Hepatocyte (in vitro differentiated cells): ENCODE measurements at places on chromosomes 5 and 9. TPM values are rescaled to one million over a fixed set of nuclear protein-coding genes. Genes with fewer than 3 reads are reported as not detected.

Gene IL5
- not detected in 2 replicates for total RNA-seq

Gene ADAMTSL1
- 18.2 and 24.0 TPM in 2 replicates for total RNA-seq

Gene PCDHB13
- 1.9 and 2.0 TPM in 2 replicates for total RNA-seq

Gene KCTD16
- total RNA-seq = 2.3 and 3.4 TPM in 2 replicates

Gene ERAP2
- 0.56 and 0.87 TPM in 2 replicates for total RNA-seq

Gene KLF9
- 29.4 and 31.9 TPM in 2 replicates for total RNA-seq

Gene NEUROG1
- total RNA-seq = not detected in 2 replicates

Gene CNTNAP3
- 0.44 and 1.00 TPM in 2 replicates for total RNA-seq

- no peak for DNase-seq
Measured at GRCh38 chr5:17160756-17161040, 56.7 kb upstream of the BASP1 start.

DNA sequence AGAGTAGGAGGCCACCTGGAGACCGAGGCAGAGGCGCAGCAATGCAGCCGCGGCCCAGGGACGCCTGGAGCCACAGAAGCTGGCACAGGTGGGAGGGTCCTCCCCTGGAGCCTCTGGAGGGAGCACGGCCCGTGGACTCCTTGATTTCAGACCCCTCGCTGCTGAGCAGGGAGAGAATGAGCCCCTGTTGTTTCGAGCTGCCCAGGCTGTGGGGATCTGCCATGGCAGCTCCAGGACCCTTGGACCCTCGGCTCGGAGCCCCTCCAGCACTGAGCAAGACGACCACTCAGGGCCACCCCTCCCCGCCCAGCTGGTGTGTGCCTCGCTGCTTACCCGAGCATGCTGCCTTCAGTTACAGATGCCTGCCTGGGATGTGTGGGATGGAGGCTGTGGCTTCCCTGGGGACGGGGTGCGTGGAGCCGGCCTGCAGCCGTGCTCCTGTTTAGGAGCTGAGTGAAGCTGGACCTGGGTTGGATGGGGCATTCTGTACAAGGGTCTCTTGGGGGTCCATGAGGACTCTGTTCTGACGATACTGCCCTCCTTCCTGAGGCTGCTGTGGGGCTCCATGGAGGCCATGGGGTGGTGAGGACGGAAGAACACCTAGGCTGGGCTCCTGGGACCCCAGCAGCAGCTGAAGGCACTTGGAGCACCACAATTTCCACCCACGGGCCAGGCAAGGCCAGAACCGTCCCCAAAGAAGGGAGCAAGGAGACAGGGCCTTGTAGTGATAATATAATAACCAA is 115.1 kb upstream of the LPCAT1 start:
- DNase-seq = no peak

GRCh38 chr9:123718188-123718587 is 211.7 kb downstream of the DENND1A start:
- DNase-seq = no peak

DNA sequence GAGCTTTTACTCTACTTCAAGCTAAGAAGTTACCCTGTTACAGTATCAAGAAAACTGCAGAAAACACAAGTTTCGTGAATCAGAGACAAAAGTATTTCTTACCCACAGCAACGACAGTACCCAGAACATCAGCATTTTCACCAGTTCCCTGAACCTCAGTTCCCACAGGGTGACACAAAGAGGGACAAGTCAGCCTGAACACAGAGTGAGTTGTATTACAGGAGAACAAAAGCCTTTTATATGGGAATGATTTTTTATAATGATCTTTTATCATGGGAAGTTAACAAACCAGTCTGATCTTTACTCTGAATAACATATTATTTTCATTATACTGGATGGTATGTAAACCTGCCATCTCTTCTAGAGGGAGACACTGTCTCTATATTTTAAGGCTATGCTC is 139.0 kb upstream of the ITGA1 start:
- no peak for DNase-seq

GRCh38 chr9:127886401-127886972 is 9.0 kb upstream of the AK1 start:
- DNase-seq = no peak

DNA sequence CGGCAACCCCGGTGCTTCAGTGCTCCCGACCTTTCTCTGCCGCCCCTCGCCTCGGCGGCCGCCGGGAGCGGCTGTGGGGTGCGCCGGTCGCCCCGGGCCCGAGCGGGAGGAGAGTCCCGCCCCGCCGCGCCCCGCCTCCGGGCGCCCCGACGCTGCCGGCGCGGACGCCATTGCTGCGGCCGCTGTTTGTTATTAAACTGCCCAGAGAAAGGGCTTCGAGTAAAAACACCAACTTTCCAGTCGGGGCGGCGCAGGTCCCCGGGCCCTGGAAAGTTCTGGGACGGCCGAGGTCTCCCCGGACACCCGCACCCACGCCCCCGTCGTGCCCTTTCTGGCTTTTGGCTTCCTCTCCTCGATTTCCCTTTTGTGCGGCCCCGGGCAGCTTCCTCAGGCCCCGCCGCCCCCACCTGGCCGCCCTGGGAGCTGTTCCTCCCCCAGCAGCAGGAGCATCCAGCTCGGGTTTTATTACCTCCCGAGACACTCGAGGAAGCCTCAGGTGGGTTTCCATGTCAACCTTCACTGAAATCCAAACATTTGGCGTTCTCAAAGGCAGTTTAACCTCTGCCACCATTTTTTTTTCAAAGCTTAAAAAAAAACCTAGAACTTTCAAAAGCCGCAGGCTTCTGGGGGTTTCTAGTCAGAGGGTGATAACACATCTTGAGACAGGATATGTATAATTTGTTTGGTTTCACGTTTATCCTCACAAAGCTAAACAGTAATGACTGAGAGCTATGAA is 334.4 kb downstream of the CWC27 start:
- peak; percentile 67 for DNase-seq

- no peak for DNase-seq
Measured at GRCh38 chr9:108852079-108852478, 3.7 kb downstream of the ACTL7B start.

DNA sequence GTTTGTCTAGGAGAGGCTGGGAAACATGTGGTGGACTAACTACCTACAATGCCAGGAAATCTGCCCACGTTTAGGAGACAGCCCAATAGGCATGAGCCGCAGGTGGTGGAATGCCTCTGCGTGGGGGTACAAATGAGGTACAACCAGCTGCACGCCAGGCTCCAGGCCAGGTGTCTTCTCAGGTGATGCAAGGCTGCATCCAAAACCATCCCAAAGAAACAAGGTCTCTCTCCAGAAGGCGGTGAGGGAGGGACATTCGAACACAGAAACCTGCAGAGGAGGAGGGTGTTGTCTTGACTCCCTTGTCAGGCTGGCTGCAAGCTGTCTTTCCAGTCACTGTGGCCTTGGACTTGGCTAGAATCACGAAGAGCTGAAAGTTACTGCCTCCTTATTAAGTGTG is 11.6 kb downstream of the ANKH start:
- no peak for DNase-seq

DNA sequence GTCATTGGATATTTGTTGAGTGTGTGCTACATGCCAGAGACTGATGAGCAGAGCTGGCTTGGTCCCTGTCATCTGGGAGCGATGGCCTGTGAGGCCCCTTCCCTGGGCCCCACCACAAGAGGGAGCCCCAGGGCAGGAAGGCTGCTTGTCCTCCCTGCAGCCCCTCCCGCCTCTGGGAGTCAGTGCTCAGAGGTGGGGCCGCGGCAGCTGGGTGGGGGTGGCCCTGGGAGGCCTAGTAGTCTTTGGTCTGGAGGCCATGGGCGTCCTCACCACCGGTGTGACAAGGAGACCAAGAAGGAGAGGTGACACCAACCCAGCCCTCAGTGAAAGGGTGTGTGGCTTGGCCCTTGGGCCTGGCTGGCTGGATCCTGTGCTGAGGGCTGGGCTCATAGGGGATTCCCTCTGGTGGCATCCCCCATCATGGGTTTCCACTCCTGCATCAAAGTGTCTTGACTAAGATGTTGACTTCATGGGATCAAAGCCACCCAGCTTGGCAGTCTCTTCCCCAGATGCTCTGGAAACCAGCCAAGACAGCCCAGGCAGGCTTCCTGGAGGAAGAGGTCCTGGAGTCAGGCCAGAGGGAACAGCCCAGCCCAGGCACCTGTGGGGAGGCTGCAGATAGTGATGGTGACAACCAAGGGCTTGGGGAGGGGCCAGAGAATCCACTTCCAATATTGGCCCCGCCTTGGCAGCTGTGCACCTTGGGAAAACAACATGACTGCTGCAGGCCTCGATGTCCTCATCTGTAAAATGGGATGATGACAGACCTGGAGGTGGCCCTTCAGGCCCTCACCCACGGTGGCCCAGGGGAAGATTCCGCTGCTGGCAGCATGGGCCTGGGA is 166.7 kb downstream of the GAPVD1 start:
- no peak for DNase-seq

- DNase-seq = peak; percentile 50
Measured at GRCh38 chr9:127424676-127424999, 456 bp downstream of the ZNF79 start.

GRCh38 chr5:68740226-68740910 is 353.4 kb upstream of the SLC30A5 start:
- no peak for DNase-seq

DNA sequence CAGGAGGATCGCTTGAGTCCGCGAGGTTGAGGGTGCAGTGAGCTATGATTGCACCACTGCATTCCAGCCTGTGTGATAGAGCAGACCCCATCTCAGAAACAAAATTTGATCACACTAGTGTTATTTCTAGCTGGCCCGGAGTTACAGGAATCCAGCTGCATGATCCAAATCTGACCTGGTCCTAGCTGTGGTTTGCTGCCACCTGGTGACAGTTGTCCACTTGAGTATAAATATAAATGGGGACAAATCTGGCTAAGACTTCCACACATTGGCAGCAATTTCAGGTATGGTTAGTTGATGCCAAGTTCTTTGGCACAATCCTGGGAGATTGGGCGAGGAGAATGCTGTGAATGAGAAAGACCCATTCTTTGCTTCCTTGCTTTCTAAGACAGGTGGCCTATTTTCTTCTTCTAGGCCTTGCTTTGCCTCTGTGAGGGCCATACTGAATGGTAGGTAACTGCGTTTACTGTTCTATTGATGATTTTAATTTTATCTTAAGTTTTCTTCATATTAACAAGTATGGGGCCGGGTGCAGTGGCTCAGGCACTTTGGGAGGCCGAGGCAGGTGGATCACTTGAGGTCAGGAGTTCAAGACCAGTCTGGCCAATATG is 35.4 kb downstream of the UBE2R2 start:
- DNase-seq = peak; percentile 61

- no peak for DNase-seq
Measured at GRCh38 chr9:110033869-110034268, 174.1 kb downstream of the C9orf152 start.

DNA sequence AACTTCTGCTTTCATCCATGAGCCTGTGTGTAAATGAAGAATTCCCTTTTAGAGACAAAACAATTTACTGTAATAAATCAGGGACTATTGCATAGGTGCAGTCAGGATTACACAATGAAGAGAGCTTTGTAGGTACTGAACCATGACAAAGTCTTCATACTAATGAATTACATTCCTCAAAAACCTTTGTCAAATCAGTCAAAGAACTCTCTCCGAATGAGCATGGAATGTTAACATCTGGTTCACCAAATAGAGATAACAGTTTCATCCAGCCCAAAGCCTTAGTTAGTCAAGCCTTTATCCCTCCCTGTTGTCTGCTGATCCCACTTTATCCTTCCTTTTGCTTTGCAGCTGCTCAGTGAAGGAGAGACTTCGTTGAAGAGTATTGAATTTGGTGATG is 62.9 kb upstream of the DMRTA1 start:
- DNase-seq = no peak

DNA sequence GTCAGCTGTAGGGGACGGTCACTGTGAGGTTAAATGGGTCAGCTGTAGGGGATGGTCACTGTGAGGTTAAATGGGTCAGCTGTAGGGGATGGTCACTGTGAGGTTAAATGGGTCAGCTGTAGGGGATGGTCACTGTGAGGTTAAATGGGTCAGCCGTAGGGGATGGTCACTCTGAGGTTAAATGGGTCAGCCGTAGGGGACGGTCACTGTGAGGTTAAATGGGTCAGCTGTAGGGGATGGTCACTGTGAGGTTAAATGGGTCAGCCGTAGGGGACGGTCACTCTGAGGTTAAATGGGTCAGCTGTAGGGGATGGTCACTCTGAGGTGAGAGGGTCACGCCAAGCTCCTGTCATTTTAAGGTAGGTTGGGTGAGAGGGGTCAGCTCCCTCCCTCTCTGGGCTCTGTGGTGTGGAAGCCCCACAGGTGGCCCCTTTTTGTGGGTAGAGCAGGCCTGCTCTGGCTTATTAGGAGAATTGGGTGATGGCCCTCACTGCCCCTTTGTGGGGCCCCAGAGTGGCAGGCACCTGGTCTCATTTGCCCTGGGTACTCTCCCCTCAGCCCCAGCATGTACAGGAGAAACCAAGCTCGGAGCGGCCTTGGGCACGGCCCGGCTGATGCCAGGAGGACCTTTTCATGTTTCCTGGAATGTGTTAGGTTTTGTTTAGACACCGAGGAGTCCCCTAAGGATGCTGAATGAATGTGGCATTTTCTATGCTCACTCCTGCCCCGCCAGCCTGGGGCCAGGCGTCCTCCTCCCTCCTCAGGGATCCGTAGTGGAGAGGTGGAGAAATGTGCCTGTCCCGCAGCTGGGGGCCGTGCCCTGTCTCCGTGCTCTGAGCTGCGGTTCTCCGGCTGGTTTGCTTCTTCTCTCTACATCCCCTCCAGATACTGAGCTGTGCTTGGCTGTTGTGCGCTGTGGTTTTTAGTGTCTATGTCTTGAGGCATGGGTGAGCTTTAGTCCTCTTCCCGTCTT is 31.4 kb downstream of the AHRR start:
- peak; percentile 3 for DNase-seq

DNA sequence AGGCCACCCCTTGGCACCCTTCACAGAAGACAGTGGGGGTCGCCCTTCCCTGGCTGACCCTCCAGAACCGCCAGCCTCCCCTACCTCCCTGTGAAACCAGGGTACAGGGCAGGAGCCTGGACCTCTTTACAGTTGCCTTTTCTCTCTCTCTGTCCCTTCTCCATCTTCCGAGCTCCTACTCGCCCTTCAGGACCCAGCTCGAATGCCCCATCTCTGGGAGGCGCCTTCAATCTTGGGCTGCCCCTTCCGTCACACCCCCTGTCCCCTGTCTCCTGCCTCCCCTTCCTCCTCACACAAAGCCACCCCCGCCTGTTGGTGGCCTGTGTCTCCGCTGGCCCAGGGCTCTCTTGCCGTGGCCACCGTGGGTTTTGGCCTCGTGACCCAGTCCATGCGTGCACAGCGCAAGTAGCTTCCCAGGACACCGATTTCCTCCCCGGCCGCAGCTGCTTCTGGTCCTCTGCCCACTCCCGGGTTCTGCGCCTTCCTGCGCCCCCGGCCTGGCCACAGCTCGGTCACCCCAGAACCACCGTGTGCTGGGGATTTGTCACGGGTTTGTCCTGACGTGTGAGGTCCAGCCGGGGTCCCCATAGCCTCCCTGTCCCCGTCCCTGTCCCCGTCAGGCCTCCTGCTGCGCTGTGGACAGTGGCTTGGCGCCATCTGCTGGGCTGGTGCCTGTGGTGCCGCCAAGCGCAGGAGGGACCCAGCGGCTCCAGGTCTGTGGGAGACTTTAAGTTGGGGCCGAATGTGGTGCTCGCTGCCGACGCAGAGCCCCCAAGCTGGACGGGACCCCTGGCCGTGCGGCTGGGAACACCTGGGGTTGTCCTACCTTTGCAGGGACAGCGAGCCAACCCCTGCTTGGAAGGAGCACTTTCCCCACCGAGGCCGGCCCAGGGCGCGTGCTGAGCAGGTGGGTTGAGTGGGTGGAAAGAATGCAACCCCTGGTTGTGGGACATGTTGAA is 4.0 kb upstream of the TMEM250 start:
- peak; percentile 84 for DNase-seq
